ENCODE measurements at places on chromosomes 1 and 21.

GRCh38 chr1:23979387-23979880 is 693 bp downstream of the SRSF10 start:
- DNase-seq, result no peak

DNA sequence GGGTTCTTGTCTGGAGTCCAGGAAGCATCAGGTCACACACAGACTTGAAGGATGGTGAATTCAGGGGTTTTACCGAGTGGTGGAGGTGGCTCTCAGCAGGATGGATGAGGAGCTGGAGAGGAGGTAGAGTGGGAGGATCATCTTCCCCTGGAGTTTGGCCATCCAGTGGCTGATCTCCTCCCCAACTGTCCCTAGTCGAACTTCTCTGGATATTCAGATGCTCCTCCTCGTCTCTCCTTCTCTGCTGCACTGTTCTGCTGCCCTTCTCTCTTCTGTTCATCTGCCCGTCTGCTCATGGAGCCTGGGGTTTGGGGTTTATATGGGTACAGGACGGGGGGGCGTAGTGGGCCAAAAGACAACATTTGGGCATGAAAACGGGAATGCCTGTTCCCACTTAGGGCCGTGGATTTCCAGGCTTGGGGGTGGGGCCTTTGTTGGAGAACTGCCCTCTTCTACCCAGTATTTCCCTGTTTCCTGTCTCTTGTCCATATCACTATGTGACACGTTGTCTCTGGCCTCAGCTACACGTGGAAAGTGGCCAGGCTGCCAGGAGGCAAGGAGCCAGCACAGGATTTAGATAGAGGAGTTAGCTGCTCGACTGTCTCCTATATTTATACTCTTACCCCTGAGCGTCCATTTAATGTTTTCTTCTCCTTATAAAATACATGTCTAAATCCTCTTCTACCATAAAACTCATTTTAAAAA is 76.7 kb downstream of the SIPA1L2 start:
- no peak for DNase-seq

DNA sequence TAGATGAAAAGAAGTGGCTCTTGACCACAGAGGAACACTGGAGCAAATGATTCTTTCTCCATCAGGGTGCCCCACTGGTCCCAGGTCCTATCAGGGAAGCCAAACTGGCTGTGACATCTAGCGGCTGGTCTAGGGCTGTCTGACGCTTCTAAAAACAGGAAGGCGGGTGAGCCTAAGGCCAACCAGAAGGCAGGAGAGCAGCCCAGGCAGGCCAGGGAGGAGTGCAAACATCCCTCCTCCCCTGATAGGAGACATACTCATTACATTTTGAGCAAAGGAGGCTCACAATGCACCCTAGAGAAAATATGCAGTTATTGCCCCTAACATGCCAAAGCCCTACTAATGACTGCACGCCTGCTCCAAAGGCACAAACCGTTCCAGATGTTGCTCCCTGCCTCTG is 10.4 kb upstream of the FOXE3 start:
- DNase-seq, result no peak

- DNase-seq, result no peak
These were observed 7.1 kb downstream of the RIIAD1 start for GRCh38 chr1:151728151-151729054.

GRCh38 chr1:16146279-16147155 is 9.4 kb downstream of the EPHA2 start:
- no peak for DNase-seq

DNA sequence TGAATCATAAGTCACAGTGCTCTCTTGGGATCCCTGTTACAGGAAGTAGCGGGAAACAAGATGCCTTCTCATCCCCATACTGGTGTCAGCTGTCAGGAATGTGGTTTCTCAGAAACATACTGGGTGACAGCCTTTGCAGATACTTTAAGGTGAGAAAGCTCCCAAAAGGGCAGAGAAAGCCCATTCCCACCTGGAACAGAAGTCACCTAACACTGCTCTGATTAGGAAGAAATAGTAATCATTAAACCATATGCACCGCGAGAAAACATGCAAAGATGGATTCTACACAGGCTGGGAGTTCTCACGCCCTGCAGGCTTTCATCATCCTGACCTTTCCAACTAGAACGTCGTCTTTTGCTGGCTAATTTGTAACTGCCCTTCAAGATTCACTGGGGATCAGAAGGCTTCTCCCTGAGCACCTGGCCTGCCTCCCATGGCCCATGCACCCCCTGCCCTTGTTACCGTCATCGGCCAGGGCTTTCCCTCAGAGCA is 46.2 kb upstream of the SLC44A3 start:
- no peak for DNase-seq

GRCh38 chr1:33576821-33577599 is 104.6 kb downstream of the ZSCAN20 start:
- no peak for DNase-seq

GRCh38 chr21:28723646-28724045 is 269.0 kb downstream of the LTN1 start:
- DNase-seq, result no peak

GRCh38 chr21:25400427-25400826 is 206.9 kb downstream of the MRPL39 start:
- no peak for DNase-seq

- no peak for DNase-seq
These were observed 67.6 kb downstream of the POFUT2 start for GRCh38 chr21:45220071-45220481.

GRCh38 chr1:184406479-184406878 is 19.6 kb downstream of the C1orf21 start:
- DNase-seq, result no peak

DNA sequence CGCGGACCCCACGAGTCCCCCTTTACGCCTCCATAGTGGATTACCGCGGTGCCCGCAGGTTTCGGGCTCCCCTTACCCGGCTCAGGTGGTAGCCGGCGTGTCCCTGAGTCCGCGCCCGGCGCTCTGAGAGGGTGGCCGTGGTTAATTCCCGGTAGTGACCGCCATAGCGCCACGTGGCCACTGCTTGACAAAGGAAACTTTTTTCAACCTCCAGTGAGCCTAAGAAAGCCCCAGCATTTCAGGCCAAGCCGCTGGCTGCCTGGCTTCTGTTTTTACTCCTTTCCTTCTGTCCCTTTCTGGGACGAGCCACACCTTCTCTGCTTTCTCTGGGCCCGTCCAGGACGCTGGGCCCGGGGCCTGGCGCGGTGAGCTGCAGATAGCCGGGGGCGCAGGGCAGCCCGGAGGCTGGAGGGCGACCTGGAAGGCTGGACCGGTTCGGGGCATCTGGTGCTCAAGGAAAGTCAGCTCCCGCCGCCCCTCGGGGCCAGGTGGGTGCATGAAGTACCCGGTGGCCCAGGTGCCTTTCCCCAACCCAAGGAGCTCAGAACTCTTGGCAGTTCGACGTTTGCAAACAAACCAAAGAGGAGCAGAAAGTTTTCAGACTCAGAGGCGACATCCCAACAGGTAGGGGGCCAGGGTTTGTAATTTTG is 540 bp upstream of the C1orf198 start:
- no peak for DNase-seq

- DNase-seq, result no peak
These were observed 122.7 kb downstream of the TGFBR3 start for GRCh38 chr1:91763252-91763651.

- DNase-seq, result no peak
These were observed 622.5 kb upstream of the NR5A2 start for GRCh38 chr1:199404976-199405375.

- DNase-seq, result no peak
These were observed 44.2 kb downstream of the RPAP2 start for GRCh38 chr1:92343061-92343460.

DNA sequence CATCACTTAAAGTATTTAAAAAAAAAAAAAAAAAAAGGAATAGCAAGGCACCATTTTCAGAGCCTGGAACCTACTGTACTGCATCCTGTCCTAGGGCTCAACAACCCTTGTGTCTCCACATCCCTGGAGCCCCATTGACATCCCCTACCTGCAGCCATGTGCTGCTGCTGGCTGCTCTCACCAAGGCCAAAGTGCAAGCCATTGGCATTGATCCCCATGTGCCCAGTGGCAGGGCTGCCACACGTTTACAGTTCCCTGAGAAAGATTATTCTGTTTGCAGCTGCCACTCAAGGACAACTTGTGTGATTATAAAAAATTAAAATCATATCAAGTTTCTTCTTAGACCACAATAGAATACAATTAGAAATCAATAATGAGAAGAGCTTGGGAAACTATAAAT is 129.9 kb downstream of the LHX8 start:
- no peak for DNase-seq

GRCh38 chr21:42747276-42747701 is 93.9 kb downstream of the PDE9A start:
- peak; percentile 18 for DNase-seq

DNA sequence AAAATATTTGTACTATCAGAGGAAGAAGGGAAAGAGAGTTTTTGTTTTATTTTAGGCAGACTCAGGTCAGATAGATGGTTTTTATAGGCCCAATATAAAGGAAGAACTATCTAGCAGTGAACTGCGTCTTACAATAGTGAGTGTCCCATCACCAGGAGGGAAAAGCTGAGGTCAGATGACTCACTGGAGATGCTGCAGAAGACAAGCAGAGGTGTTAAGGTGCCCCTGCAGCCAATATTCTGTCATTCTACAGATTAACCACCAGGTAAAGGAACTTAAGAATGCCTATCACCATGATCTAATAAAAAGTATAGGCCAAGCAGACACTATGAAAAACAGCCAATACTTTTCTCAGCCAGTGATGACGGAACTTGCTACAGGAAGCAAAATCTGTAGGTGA is 29.6 kb downstream of the IVNS1ABP start:
- no peak for DNase-seq

DNA sequence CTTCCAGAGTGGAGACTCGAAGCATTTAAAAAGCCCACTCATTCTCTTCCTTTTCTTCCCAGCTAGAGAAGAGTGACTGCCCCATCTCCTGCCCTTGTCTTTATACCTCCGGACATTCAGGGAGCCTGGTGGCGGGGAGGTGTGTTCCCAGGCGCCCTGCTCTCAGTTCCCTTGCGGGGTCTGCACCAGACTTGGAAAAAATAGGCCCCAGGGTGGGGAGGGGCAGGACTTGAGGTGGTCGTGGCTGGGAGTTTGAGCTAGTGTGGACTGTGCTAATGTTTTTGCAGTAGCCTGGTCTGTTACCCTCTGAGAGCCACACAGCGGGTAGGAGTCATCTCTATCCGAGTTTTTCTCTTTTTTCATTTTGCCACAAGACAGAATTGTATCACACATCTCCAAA is 139.1 kb downstream of the PEX14 start:
- no peak for DNase-seq

DNA sequence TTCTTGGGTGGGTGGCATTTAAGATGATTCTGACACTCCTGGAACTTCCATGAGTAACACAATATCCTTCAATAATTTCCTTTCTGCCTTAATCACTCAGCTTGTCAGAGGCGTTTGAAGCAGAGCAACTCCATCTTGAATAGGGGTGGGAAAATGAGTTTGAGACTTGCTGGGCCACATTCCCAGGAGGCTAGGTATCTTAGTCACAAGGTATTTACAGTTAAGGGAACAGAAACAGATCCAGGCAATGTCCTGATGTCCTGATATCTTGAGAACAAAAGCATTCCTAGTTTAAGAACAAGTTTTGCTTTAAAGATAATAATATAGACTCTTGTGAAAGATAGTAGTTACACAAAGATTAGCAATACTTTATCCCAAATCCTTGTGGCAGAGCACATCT is 76.6 kb upstream of the KIAA0040 start:
- DNase-seq, result no peak

- DNase-seq, result no peak
These were observed 49.4 kb upstream of the KIAA1614 start for GRCh38 chr1:180863158-180863775.

DNA sequence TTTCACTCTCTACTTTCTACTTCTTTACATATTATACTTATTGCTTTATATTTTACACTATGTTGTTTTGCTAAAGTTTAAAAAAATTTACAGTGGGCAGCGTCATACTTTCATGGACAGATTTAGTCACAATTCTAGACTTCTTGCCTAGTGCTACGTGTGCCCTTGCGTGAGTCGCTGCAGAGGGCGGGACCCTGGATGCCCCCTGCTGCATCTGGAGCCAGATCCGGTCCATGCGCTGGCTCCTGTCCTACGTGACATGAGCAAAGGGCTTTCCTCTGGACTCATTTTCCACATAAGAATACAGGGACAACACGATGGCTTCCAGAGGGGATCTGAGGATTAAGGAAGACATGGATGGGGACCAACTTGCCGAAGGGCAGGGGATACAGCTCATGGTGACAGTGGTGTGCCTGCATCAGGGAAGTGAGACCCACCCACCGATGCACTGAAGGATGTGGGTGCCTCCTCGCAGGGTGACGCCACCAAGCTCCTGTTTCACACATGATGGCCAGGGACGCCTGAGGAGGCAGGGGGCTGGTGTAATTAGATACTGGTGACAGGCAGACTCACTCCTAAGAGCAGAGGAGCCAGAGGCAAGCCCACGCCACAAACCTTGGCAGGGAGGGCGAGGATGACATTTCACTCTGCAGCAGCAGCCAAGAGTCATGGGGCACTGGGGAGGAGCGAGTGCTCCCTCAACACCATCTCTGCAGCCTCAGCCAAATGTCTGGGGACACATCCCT is 86.6 kb downstream of the DMRTB1 start:
- no peak for DNase-seq

DNA sequence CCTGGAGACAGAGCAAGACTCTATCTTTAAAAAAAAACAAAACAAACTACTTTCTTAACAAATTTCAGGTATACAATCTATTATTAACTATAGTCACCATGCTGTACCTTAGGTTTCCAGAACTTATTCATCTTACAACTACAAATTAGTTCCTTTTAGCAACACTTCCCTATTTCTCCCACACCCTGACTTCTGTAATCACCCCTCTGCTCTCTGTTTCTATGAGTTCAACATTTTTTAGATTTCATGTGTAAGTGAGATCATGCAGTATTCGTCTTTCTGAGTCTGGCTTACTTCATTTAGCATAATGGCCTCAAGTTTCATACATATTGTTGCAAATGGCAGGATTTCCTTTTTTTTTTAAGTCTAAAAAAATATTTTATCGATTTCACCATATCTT is 77.9 kb upstream of the LPGAT1 start:
- DNase-seq, result no peak

GRCh38 chr1:57118948-57119603 is 153.3 kb upstream of the C8B start:
- DNase-seq, result no peak

- no peak for DNase-seq
These were observed 585.4 kb upstream of the PLXNA2 start for GRCh38 chr1:208829595-208829994.

DNA sequence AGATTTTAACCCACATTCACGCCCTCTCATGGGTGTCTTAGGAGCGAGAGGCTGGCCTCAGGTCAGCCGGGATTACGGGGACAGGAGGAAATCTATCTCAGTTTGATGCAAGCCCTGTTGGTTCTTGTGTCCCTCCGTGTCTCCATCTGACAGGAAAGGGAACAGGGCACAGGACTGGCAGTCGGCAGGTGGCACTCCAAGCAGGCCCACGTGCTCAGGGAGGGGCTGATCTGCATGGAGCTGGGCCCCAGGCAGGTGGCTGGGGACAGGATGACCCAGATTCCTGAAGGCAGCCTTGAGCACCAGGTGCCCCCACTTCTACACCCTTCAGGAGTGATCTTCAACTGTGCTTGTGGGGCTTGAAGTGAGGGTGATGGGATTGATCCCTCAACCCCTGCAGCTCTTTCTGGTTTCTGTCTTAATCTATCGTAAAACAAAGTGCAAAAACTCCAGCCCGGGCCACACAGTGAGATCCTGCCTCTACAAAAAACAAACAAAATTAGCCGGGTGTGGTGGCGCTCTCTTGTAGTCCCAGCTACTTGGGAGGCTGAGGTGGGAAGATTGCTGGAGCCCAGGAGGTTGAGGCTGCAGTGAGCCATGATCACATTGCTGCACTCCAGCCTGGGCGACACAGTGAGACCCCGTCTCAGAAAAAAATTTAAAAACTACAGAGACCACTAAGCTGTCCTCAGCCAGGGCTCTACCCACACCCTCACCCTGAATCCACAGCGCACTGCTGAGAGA is 8.3 kb downstream of the PLEKHG5 start:
- no peak for DNase-seq
